ENCODE measurements at places on chromosomes 16 and 17.

- ATAC-seq, result no peak
Observed at GRCh38 chr16:26212599-26212998, 520.8 kb downstream of the HS3ST4 start.

GRCh38 chr17:81365148-81365600, 30.1 kb upstream of the BAHCC1 start:
- ATAC-seq, result peak; percentile 46

DNA sequence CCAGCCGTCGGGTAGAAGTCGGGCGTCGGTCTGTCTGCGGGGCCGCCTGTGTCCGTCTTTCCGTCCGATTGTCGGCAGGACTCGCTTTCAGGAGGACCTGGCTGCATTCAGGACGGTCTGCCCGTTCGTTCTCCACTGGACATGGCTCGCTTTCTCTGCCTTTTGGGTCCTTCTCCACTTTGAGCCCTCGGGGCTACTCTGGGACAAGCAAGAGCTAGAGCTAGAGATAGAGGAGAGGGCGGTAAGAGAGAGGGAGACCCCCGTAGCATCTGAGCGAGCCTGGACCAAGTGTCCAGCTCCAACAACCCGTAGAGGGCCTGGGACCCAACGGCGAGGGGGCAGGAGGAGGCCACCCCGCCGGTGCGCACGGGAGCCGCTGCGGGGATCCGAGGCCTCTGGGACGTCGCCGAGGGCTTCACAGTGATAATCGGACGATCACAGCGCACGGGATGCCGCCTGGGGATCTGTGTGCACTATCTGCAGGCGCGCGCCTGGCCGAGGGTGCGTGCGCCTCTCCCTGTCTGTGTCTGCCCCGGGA, 4.5 kb downstream of the TBX4 start:
- no peak for ATAC-seq

DNA sequence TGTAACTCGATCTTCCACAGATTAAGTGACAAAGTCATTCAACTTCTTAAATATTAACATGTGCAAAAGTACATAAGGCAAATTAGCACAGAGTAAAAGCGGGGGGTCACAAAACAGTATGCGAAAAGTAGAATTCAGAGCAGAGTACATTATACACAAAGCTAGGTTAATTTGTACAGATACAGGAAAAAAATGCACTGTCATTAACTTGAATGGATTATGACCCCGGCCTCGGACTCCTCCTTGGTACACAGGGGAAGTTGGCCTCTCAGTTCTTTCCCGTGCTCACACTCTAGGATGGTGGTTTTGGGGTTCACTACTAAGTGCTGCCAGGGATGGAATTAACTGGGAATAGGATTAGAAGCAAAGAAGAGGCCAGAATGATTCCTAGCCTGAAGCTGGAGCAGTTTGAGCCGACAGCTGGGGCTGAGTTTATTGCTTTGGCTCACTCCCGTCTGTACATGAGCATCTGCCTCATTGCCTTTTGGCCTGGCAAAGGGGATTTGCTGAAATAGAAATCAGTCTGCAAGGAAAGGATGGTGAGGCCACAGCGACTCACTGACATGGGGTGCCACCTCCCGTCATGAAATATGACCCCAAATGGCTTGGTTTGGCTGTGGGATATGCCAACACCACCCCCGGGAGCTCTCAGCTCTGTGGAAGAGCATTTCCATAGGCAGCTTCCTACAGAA, 23.6 kb downstream of the NTN1 start:
- ATAC-seq, result no peak

DNA sequence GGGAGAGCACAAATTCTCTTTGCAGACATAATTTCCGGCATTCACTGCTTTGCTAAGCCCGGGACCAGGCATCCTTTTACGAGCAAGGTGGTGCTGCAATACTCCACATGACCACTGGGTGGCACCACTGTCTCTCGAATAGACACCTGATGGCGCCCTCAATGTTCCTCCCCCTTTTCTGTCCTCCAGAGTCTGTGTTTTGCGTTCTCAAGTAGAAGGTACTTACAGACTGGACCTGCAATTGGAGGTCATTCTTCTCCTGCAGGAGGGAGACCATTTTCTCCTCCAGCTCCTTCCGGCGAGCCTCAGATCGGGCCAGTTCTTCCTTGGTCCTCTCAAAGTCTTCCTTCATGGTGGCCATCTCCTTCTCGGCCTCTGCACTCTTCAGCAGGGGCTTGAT, 45.2 kb downstream of the MYH13 start:
- no peak for ATAC-seq

DNA sequence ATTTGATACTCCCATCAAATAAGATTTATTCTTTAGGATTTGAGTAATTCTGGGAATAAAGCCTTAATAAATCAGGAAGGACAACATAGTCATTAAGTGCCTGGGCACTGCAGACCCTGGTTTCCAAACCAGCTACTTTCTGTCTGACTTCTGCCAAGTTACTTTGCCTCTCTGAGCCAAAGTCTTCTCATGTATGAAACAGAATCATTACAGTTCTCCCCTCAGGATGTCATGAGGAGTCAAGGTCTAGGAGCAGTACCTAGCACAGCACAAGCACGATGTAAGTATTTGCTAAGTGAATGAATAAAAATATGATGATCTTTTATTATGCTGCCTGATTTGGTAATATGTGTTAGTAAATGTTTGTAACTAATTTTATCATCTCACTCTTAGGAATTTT, 30.4 kb upstream of the HEATR6 start:
- ATAC-seq, result no peak

- ATAC-seq, result no peak
Observed at GRCh38 chr17:74478420-74479100, 12.1 kb downstream of the CD300A start.

DNA sequence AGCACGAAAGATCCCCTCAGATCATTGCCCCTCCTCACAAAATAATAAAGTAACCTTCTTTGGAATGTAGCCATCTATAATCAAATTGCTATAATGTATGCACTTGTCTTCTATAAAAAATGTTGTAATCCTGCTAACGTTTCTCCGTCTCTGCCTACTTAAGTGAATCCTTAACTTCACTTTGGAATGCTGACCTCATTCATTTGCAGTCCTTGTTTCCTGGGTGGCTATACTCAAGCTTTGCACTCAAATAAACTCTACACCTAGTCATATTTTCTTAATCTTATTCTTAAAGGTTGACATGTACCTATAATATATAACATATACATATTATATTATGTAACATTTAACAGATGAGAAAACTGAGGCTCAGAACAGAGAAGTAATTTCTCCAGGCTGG, 22.7 kb downstream of the CHD9NB start:
- ATAC-seq, result no peak

GRCh38 chr17:41071606-41072360, 6.1 kb upstream of the KRTAP2-4 start:
- no peak for ATAC-seq

DNA sequence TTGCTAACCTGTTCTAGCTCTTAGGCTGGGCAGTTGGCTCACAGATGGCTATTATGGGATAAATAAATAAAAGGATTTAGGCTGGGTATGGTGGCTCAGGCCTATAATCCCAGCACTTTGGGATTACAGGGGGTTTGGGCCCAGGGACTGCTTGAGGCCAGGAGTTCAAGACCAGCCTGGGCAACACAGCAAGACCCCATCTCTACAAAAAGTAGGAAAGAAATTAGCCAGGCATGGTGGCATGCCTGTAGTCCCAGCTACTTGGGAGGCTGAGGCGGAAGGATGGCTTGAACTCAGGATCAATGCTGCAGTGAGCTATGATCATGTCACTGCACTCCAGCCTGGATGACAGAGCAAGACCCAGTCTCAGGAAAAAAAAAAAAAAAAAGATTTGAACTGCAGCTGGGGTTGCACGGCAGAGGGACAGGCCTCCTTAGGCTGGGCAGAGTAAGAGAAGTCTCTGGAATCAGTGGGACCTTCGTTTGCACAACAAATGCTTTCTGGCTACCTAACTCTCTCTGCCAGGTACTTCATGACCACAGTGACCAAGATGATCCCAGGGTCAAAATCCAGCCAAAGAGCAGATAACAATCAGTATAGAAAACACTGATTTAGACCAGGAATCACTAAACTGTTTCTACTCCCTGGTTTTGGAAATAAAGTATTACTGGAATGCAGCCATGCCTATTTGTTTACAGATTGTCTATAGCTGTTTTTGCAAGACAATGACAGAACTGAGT, 6.8 kb downstream of the RUSF1 start:
- no peak for ATAC-seq

- ATAC-seq, result no peak
Observed at GRCh38 chr16:77406680-77407079, 28.2 kb downstream of the ADAMTS18 start.

- no peak for ATAC-seq
Observed at GRCh38 chr17:17783825-17784656, 52.7 kb downstream of the SREBF1 start.

GRCh38 chr16:87086156-87086555, 231.0 kb downstream of the C16orf95 start:
- ATAC-seq, result no peak

DNA sequence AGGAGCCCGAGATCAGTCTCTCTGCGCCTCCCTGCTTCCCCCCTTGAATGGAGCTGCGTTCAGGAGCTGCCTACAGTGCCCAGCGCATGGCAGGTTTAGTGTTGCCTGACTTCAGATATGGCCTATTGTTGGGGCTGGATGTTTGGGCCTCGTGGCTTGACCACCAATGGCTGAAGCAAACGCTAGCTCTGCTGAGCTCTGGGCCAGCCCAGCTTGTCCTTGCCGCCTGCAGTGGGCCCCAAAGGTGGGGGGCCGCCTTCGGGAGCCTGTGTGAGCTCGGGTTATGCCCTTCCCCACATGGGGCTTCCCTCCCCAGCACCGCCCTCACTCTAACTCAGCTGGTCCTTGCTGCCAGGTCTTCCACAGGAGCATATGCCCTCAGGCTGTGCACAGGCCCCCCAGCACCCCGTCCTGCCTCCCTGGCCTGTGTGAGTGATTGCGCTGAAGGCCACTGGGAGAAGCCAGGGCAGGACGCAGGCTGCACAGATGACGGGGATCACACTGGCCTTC, 2.0 kb upstream of the METTL26 start:
- no peak for ATAC-seq

All from activated CD4-positive, CD25-positive, alpha-beta regulatory T cell treated with anti-CD3 and anti-CD28 coated beads, Interleukin-2, amount 50 U/mL, for 24 hours (primary cell).